ENCODE measurements at places on chromosomes 12 and 14.

DNA sequence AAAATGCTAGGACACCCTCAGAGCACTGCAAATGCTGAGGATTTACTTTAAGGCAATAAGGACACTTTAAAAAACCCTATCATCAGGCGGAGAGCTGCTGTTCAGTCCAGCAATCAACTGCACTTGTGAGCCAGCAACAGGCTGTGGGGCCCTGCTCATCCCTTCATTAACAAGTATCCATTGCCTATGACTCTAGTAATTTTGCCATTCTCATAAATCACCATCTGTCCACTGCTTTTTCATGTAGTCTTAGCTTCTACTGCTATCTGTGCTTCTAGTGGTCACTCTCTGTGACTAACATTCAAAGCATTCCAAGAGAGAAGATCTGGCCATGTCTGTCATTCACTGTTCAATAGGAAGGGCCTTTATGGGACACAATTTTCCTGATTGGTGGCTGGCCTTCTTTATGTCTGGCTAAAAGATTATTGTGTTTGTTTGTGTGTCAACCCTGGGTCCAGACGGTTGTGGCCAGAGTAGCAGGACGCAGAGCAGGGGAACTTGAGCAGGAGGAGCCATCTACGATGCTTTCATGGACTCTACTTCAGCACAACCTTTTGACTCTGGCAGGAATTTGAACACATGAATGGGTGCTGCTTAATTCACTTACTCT lies 3.6 kb upstream of the KRAS start:
- no peak for DNase-seq

DNA sequence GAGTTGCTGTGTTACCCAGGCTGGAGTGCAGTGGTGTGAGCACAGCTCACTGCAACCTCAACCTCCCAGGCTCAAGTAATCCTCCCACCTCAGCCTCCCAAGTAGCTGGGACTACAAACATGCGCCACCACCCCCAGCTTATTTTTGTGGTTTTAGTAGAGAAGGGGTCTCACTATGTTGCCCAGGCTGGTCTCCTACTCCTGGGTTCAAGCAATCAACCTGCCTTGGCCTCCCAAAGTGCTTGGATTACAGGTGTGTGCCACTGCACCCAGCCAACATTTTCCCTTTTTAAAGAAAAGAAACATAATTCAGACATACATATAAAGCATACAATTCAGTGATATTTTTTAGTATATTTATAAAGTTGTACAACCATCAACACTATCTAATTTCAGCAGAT lies 44.4 kb downstream of the RESF1 start:
- DNase-seq = no peak

DNA sequence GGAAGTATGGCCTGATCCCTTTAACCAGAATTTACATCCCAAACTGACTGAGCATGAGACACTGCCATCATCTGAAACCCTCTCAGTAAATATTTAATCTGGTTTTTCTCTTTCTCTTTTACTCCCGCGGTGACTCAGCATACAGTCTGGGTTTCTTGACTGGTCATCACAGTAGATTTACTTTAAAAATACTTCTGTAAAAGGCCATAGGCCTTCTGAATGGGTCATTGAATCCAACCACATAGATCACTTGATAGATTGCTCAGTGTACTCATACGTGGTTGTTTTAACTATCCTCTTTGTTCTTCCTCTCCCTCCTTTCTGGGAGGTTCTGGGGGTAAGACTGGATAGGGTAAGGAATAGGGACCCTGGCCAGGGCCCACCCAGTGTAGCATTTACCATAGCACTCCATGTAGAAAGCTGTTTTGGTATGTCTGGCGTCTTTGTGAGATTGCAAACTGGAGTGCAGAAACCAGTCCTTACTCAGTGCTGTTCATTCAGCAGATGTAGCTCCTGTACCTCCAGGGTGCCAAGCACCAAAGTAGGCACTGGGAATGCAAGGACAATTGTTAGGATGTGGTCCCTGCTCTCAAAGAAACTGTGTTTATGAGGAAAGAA lies 165.7 kb downstream of the SRGAP1 start:
- DNase-seq = peak; percentile 62

GRCh38 chr12:106139422-106140171 lies 843 bp upstream of the NUAK1 start:
- DNase-seq = peak; percentile 74

DNA sequence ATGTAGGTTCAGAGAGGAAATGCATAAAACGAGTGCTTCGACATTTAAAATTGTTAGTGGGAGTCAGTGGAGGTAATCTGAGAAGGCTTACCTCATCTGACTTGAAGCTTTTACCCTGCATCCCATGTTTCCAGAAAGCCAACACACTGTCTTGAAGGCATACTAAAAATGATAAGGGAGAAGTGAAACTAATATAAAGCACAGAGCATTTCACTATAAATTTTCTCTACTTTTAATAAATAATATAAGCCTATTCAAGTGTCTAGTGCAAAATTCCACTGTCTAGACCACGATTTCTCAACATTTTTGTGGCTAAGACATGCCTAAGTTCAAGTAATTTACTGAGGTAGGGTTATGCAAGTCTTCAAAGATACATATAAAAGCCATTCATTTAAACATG lies 29.1 kb upstream of the CDKL1 start:
- DNase-seq = peak; percentile 41

DNA sequence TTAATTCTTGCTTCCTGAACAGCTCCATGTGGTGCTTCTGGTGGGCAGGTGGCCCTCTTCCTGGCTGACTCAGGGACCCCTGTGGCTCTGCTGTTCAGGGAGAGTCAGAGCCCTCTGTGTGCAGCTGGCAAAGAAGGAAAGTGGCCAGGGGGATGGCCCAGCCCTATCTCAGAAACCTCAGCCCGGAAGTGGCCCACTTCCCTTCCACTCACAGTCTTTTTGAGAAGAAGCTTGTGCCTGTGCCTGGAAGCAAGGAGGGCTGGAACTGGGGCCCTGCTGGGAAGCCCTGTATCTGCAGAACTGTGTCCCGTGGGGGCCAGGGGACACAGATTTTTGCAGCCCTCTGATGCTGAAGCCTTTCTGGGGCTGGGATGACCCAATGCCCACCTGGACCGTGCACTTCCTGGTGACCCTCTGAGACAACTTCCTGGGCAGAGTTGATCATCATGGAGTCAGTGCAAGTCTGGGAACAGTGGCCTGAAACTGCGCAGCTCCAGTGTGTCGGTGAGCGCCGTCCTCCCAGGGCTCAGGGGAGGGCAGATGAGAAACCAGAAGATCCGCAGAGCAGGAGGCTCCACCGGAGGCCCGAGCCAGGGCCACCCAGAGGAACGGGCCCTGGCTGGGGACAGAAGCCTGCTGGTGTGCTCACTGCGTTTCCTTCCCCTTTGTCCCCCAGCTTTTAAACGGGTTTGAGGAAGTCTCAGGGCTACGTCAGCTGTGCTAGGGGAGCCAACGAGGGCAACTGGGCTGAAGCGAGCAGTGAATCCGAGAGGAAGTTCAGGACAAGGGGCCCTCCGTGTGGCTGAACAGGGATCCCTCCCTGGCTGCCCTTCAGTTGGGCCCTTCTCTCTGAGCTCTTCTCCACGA lies 217.4 kb upstream of the RTL1 start:
- no peak for DNase-seq

DNA sequence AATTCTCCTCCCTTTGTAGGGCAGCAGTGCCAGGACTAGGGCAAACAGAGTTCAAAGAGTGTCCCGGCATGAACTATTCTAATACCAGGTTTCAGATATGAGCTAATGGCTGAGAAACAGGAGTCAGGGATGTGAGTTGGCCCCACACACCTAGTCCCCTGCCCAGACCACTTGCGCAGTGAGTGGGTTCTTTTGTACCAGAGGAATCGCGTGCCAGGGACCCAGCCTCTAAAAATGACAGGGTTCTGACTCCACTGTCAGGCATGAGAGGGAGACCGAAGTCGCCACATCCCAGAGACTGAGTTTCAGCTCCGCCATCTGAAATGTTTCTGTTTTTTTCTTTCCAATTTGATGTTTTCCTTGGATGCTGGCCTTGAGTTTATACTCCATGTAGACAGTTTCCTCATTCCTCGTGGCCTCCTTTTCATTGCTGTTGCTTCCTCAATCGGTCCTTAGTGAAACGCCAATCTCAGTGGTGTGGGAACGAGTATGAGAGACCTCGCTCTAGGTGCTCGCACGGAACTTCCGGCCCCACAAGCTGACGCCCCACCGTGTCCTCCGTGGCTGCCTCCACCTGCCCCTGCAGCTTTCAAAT lies 31.5 kb downstream of the FBXL14 start:
- no peak for DNase-seq

DNA sequence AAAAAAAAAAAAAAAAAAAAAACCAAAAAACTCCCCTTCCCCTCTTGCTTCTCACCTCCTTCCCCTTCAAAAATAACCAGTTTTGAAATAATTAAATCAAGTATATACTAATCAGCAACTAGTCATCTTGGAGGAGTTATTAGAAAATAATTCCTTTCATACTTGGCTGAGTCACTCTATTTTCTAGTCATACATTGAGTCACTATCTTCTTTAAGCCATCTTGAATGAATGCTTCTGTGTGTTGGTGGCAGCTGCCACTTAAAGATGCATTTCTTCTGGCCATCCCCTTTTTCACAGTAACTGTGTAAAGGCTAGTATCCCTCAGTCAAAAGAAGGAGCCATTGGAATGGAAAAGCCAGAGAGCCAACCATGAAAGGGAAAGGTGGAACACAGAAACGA lies 84.2 kb upstream of the TMEM263 start:
- DNase-seq = peak; percentile 9

- no peak for DNase-seq
These were observed 3.0 kb upstream of the CISTR start for GRCh38 chr12:53754633-53755264.

- no peak for DNase-seq
These were observed 973.3 kb upstream of the TMEM132C start for GRCh38 chr12:127293507-127294310.

GRCh38 chr12:123089631-123090353 lies 61.1 kb downstream of the PITPNM2 start:
- DNase-seq = peak; percentile 95

GRCh38 chr12:92745856-92746550 lies 43.2 kb downstream of the PLEKHG7 start:
- peak; percentile 94 for DNase-seq

- DNase-seq = no peak
These were observed 43.8 kb upstream of the ARID2 start for GRCh38 chr12:45685680-45686079.

Data from NCI-H226 (cell line).